ENCODE measurements at places on chromosomes 16 and 17.
A peak's percentile ranks its signal among the peaks of the same experiment; 100 is the strongest.

DNA sequence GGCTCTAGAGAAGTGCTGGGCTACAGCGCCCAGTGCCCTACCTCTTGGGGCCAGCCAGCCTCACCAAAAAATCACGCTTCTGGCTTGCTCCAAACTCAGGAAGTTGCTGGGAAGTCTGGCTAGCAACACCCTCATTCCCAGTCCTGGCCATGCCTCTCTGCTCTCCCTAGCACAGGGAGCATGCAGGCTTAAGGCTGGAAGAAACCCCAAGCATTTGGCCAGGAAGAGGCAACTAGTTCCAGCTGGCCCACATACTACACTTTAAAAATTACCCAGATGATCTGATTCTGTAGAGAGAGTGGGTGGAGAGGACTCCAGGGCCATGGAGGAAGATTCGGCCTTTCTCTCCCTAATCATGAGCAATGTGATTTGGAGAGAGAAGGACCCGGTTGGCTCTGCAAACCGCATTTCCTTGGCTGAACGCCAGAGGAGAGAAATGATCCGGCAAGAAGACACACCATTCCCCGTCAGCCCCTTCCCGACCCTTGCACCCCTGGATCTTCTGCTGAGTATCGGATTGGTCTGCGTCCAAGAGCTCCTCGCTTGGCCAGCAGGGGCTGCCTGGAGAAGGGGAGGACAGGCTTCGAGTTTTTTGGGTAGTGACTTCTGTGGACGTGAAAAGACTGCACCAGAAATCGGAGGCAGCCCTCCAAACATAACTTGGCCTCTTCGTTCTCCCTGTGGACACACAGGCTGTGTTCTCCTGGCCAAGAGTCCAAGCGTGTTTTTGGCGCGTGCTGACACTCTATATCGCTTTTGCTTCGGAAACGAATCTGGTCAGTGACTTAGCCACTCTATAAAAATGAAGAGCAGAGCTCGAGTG lies 406.3 kb downstream of the WWOX start:
- DNase-seq: no peak

DNA sequence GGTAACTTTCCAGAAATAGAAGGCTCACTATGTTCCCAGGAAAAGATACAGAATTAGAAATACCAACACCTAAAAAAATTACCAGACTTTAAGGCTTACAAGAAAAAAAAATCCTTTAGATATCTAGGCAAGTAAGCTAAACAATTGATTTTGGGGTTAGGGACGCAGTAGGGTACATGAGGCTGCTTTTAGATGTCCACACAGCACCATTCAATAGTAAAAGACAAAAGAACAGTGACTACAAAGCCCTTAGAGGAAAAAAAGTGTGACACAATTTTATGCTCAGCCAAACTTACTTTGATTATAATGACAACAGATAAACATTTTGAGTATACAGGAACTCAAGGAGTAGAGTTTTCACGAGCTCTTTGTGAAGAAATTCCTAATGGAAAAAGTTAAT lies 29.9 kb downstream of the METTL16 start:
- no peak for DNase-seq

GRCh38 chr16:14050291-14051027 lies 20.7 kb upstream of the MRTFB start:
- no peak for DNase-seq

- DNase-seq: no peak
These were observed 79.9 kb upstream of the CBX4 start for GRCh38 chr17:79919164-79919585.

DNA sequence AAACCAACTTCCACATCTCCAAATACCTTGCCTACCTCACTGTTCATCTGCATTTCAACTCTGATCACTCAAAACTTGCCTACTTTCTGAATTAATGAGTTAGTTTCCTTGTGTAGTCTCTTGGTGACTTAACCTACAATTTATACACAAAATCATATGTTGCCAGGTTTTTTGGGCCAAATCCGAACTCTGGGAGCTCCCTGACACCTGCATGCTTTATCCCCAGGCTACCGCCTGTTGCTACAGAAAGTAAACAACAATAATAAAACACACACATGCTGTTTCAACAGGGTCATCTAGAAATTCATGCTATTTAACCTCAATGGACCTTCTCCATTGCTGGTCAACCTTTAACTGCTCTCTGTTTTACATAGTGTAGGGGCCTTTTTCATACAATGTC lies 104.5 kb upstream of the AXIN2 start:
- no peak for DNase-seq

GRCh38 chr16:87336434-87337240 lies 19.4 kb upstream of the C16orf95 start:
- no peak for DNase-seq

- DNase-seq: no peak
These were observed 22.4 kb downstream of the UNK start for GRCh38 chr17:75806822-75807500.

- no peak for DNase-seq
These were observed 817 bp downstream of the ITGB4 start for GRCh38 chr17:75722076-75722475.

- DNase-seq: no peak
These were observed 3.9 kb upstream of the NXPH3 start for GRCh38 chr17:49571764-49572163.

DNA sequence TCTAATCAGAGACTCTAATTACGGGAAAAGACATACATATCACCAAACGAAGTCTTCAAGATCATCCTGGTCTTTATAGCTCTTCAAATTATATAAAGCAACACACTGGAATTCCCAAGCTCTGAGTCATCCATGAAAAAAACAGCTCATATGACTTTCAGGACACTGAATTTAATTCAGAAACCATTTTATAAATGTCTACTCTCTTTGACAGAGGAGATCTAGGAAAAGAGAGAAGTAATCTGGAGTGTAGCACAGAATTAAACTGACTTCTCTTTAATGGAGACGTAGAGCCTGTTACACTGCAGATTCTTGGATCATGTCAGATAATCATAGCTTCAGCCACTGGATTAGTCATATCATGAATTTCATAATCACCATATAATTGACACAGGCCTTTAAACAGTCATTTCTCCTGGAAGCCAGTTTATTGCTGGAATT lies 86.8 kb upstream of the WSB1 start:
- no peak for DNase-seq

GRCh38 chr16:89094252-89094879 lies 714 bp downstream of the ACSF3 start:
- DNase-seq: no peak

GRCh38 chr17:35953720-35954119 lies 10.2 kb upstream of the LYZL6 start:
- DNase-seq: no peak

- no peak for DNase-seq
These were observed 65.9 kb downstream of the CEP95 start for GRCh38 chr17:64572682-64573154.

DNA sequence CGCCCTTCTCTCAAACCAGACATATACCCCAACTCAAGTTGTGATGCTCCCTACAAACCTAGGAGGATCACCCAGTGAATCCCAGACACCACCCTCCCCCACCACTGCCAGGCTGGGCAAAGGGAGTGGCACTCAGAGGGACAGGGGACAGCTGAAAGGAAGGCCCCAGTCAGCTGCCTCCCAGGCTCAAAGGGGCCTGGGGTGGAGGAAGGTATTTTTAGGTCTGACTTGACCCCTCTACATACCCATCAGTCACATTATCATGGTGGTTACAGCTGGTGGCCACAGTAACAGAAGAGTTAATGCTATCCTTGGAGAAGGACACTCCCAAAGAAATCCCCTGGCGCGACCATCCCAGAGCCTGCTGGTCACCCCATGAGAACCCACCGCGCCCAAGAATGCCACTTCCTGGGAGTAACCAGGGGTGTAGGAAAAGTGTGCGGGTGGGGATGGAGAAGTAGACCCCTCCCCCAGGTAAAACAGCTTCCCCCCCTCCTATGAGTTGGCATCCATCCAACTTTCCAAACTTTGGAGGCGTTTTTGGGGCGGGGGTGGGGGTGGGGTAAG lies 1.1 kb downstream of the CACNB1 start:
- no peak for DNase-seq

- DNase-seq: no peak
These were observed 25.6 kb downstream of the CREBBP start for GRCh38 chr16:3854750-3855541.

GRCh38 chr16:67542464-67542863 lies 13.8 kb downstream of the RIPOR1 start:
- peak; percentile 91 for DNase-seq

DNA sequence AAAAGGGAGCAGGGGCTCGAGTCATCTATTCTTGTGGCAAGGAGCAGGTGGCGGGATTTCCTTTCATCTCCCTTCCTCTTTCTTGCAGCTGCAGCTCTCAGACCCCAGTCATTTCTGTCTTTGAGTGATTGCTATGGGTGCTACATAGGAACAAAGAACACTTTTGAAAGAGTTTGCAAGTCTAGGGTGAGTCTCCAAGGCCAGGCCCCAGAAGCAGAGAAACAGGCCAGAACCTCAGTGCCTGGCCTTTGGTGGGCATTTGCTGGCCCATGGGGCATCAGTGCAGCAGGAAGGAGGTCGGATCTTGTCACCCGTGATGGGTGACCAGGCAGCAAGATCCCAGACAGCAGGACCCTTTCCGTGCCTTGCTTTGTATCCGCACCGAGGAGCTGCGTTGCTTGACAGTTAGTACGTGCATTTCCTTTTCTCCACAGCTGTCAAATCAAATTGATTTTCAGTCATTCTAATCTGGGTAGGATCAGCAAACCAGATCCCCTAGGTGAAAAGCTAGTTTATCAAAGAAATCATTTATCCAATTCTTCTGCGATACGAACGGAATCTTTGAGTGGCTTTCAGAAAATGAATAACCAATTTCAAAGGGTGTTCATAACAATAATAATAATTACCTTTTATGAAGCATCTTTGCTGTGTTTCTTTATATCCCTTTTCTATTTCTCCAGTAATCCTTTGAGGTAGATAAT lies 244.6 kb upstream of the MAF start:
- DNase-seq: peak; percentile 26

DNA sequence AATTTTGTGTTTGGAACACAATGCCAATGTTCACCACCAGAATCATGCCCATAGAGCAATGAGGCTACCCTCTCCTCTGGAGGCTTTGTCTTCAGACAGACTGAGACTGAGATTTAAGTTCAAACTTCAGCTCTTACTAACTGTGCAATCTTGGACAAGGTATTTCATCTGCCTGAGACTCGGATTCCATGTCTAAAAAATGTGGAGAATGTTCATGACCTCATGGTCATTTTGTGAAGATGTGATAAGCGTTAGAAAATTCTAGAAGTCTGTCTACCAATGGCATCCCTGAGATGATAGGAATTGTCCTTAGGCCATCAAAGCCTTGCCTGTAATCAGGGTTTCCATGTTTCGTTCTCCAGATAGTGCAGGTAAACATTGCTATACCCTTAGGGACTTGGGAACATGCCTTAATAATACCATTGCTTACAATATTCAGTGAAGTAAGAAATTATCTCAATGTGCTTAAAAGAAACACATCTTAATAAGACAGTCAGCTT lies 388.2 kb upstream of the MAF start:
- no peak for DNase-seq

- DNase-seq: peak; percentile 52
These were observed 86.3 kb downstream of the DYNLRB2 start for GRCh38 chr16:80627108-80627507.

DNA sequence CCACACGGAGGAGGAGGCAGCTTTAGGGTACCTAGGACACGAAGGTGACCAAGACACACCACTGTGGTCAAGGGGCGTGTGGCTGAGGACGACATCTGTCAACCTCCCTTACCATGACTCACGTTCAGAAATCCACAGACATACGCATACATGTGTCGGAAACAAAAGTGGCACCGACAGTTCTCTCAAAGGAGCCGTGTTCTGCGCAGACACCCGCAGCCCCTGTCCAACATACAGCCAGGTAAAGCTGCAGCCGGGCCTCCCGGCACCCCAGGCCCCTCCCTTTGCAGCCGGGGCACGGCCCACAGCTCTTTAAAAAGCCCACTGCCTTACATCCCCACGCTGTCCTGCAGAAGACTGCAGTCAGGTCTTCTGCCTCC lies 40.5 kb upstream of the KLHDC4 start:
- no peak for DNase-seq

DNA sequence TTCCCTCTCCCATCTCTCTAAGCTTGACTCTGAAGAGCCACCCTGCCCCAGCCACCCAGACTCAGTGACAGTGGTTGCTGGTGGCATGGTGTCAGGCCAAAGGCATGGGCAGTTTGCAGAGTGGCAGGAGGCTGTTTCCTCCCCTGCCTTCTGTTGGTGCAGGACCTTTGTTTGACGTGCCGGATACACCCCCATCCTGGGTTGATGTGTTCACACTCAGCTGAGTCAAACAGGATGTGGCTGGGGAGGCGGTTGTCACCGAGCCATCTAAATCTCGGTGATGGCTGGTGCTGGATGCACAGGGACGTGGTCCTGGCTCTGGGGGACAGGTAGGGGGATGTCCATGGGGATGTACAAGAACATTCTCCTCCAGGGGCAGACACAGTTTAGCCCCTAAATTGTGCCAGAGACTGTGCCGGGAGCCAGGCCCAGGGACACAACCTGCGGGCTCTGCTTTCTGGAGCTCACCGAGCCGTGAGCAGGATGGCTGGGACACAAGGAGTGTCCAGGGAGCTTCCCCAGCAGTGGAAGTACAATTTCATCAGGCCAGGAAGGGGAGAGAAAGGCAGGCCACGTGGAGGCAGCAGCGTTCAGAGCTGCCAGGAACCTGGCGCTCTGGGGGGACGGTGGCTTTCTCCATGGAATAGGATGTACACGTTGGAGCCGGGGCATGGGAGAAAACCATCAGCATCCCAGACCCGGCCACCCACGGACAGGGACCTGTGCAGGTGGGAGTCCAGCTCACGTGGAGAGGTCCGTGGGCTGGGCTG lies 264.2 kb downstream of the SEC14L1 start:
- peak; percentile 92 for DNase-seq

DNA sequence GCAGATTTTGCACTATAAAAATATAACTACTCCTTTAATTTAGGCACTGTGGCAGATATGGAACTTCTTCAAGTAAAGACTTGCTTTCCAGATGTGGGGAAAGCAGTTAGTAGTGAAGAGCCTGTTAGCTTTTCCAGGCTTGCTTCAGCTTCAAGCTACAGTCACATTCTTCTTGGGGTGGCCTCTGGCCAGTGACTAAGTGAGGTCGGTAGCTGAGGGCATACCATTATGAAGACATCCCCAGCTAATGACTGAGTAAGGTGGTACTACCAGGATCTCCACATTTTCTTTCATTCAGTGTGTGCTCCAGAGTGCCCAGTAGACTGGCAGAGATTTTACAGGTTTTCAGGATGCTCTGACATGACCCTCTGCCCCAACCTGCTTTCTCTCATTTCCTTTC lies 167.1 kb upstream of the KIF2B start:
- DNase-seq: no peak

- DNase-seq: no peak
These were observed 147.5 kb upstream of the GSE1 start for GRCh38 chr16:85465328-85466303.
